ENCODE measurements at places on chromosomes 5 and 9.

DNA sequence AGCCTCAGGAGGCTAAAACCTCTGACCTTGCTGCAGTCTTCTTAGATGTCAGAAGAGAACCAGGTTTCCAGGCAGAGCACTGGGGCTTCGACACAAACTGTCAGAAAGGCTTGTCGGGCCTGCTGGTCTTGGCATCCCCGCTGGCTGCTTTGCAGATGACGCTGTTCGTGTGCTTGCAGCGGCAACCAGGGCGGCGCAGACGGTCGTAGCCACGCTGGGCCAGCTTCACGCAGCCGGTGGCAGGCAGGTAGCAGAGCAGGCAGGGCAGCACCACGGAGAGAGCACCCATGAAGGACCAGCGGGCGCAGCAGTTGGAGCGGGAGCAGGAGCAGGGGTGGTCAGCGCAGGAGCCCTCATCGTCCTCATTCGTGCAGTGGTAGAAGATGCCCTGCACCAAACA is 10.7 kb downstream of the SPRY4 start:
- no peak for DNase-seq

DNA sequence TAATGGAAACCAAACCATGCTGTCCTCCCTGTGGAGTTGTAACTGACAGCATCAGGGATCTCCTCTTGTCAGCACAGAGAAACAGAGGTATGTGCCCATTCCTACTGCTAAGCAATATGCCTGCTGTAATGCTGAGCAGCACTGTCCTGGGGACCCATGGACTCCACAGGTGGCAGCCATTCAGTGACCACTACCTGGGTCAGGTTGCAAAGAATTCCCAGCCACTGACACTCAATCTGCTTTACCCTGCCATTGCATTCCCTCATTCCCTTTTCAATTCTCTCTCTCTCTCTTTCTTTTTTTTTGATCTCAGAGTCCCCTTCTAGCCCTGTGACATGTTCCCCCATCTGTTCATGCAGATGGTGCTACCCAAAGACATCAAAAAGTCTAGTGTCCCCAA is 104.1 kb downstream of the GABRB2 start:
- no peak for DNase-seq

GRCh38 chr5:13606051-13606450 is 338.4 kb downstream of the DNAH5 start:
- DNase-seq, result no peak

GRCh38 chr9:90842176-90842777 is 40.7 kb downstream of the SYK start:
- no peak for DNase-seq

GRCh38 chr5:13187186-13187585 is 757.3 kb downstream of the DNAH5 start:
- DNase-seq, result no peak

- no peak for DNase-seq
These were observed 54.1 kb upstream of the FYB1 start for GRCh38 chr5:39273314-39273954.

GRCh38 chr5:154333016-154333415 is 112.8 kb upstream of the SAP30L start:
- DNase-seq, result no peak

- DNase-seq, result no peak
These were observed 16.0 kb downstream of the HMGXB3 start for GRCh38 chr5:150016537-150016936.

- DNase-seq, result no peak
These were observed 219.8 kb downstream of the FBXL7 start for GRCh38 chr5:15719784-15720183.

- peak; percentile 95 for DNase-seq
These were observed at the start of gene IRF1 for GRCh38 chr5:132490484-132491367. TSS of gene IRF1 (minus strand) at chr5:132490773. CDS start at chr5:132489478, 1,295 bp downstream.

- no peak for DNase-seq
These were observed 64.9 kb downstream of the DOCK2 start for GRCh38 chr5:169701910-169702451.

DNA sequence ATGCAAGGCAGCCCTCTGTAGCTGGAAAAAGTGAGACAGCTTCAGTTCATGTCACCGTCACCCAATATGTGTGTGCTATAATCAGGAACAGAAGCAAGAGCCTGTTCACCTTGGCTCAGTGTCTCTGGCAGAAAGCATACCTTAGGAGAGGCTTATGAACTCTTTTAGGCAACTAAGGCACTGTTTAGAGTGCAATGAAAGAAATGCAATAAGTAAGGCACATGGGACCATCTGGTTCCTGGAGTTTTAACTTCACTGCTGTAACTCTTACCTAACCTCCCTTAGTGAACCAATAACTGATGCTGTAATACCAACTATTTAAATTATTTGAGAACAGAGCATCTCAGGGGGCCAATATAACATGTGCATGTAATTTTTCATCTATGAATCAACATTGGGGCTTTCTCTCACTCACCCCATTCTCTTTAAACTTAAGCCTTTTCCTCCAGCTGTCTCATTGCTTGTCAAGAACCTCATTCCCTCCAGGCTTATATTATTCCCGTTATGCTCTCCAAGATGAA is 32.4 kb downstream of the C9 start:
- no peak for DNase-seq

DNA sequence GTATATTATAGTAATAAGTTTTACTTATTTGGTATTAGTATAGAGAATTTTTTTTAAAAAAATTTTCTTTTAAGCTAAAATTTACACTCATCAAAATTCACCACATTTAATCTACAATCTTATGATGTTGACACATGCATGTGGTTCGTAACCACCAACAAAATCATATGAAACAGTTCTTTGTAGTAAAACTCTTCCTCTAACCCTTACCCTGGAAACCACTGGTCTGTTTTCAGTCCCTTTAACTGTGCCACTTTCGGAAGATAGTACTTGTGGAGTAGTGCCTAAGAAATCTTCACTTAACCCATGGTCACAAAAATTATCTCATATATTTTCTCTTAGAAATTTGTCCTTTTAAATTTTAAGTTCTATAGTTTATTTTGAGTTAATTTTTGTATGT is 1498.8 kb downstream of the MAT2B start:
- DNase-seq, result no peak

- DNase-seq, result no peak
These were observed 311.3 kb downstream of the SPATA31D1 start for GRCh38 chr9:82299870-82300269.

- no peak for DNase-seq
These were observed 775.4 kb downstream of the SEMA5A start for GRCh38 chr5:8770431-8770830.

GRCh38 chr5:92455011-92455410 is 1071.9 kb upstream of the ARRDC3 start:
- DNase-seq, result no peak

- no peak for DNase-seq
These were observed 295.7 kb downstream of the KCNN2 start for GRCh38 chr5:114657342-114658130.

DNA sequence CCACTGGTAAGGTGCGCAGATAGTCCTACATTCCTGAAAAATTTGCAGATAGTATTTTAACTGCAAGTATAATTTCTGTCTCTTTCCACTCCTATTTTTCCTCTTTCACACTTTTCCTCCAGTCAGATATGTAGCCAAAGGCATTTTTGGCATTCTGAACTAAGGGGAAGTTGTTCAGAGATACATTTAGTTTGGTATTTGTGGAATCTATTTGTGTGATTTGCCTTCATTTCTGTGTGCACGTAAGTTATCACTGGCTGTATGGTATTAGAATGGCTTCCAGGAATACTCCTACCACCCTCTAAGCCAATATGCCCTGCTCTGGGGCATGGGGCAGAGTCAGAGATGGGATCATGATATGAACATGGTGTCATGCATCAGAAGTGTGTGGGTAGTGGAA is 45.8 kb upstream of the GRAMD2B start:
- no peak for DNase-seq

DNA sequence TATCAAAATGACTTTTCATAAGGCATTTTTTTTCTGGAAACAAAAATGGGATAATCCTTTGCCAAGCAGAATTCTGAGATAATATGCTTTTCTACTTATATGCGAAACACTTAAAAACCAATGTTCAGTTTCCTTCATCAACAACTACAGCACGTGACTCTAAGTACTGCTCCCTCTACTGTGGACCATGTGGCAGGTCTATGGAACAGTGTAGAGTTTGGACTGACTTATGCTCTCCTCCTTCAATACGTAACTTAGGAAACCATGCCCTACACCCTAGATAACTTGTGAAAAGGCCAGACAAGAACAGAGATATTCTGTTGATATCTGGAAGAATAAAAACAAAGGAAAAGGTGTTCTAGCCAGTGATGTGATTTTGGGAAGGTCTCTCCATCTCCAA is 111.3 kb upstream of the GNA14 start:
- no peak for DNase-seq

GRCh38 chr5:14435481-14435880 is 146.1 kb upstream of the OTULINL start:
- DNase-seq, result no peak

DNA sequence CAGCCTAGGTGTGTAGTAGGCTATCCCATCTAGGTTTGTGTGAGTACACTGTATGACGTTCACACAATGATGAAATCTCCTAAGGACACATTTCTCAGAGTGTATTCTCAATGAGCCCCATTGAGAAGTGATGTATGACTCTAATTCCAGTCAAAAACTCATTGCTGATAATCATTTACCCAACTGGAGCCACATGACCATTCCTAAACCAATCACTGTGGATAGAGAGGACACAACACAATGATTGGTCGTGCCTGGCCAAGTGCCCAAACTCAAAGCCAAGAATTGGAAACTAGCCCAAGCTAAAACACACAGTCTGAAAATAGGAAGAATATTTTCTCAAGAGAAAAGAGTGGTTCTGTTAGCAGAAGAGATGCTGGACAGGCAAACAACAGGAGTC is 191.2 kb downstream of the ZNF462 start:
- DNase-seq, result no peak

- no peak for DNase-seq
These were observed 13.7 kb downstream of the DOCK2 start for GRCh38 chr5:169650701-169651331.

DNA sequence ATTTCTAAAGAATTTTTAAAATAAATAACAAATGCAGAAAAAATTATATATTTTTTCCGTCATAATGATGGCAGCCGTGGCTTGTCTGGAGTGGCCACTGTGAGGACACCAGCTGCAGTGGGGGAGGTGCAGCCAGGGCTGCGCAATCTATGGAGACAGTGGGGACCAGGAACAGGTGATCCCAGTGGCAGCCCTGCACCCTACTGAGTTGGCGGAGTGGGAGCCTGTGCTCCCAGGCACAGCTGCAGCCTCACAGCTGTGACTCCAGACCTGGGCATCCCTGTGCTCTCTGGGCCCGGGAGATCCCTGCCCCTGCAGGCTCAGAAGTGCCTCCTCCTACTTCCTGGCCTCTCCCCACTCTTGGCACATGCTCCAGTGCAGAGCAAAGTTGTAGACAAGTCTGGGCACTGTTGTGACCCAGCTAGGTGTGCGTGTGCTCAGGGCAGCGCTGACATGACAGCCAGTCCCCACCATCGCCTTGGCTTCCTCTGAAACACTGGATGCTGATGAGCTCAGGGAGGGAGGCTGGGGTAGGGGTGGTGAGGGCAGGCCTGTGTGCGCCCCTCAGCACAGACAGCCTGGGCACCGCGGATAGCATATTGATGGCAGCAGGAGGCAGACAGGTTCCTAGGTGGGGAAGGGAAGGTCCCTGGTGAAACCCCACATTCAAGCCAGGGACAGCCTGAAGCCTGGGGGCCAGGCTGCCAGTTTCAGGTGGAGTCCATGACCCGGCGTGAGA is 96.0 kb upstream of the PRR16 start:
- DNase-seq, result no peak

- peak; percentile 52 for DNase-seq
These were observed 4.3 kb downstream of the EEIG1 start for GRCh38 chr9:127976498-127976897.

GRCh38 chr9:104658496-104659195 is 35.7 kb upstream of the OR13D1 start:
- DNase-seq, result no peak

DNA sequence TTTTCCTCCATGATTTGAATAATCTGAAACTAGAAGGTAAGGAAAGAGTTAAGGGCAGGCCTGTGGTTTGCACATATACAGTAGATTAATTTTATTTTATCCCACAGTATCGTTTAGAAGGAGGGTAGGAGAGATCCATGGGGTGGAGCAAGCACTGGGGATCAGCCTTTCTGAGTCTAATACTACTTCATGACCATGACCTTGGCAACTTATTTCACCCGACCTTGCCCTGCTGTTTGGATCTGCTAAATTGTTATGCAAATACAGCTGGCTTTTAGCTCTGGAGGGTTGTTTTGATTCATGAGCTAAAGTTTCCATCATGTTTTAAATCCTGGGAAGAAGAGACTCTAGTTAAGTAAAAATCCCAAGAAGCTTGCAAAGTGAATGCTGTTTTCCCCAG is 864 bp upstream of the GRIN3A start:
- DNase-seq, result no peak

DNA sequence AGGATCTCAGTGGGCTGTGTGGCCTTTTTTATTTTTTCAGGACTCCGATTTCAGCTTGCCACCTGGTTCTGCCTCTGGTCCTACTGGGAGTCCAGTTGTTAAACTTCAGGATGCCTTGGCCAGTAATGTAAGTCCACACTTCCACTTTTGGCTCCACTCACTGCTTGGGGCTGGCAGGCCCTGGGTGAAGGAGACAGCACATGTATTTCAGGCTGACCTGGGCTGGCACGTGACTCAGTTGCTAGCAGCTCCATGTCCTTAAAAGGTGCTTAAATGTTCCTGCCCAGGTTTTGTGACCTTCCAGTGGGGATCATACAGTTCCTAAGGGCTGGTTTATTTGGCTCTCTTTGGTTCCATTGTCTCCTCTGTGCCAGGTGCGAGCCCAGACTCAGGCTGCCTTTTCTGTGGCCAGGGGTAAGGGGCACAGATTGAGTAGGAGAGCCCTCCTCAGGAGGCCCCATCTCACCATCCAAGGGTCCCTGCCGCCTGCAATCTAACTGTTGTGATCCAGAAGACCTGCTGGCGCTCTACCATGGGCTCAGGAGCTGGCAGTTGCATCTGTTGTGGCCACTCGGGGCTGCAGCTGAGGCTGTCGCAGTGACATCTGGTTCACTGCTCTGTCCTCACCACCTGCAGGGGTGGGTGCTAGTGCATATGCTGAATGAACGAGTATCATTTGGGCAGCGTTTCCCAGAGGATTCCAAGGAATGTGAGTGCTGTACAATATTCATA is 19.2 kb upstream of the POMT1 start:
- no peak for DNase-seq

- no peak for DNase-seq
These were observed 249.2 kb upstream of the ANKRD55 start for GRCh38 chr5:56482363-56482762.

DNA sequence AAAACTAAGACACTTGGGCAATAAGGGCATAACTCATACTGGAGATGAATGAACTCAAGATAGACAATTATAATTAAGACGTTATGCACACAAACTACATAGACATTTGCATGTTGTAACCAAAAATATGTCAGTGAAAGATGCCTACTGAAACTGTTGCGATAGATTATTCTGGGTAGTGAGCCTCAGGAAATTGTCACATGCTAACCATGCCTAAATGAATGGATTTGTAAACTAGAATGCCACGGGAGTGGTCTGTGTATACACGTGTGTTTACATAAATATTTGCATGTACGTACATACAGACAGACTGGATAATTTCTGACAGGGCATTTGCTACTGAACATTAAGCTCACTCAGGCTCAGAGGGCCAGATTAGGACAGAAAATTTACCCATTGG is 1.2 kb downstream of the NIPSNAP3B start:
- no peak for DNase-seq

GRCh38 chr9:16426716-16427115 is 443.8 kb downstream of the BNC2 start:
- no peak for DNase-seq

Measured in T-helper 9 cell (primary cell).